ENCODE measurements at places on chromosomes 7 and 10.

DNA sequence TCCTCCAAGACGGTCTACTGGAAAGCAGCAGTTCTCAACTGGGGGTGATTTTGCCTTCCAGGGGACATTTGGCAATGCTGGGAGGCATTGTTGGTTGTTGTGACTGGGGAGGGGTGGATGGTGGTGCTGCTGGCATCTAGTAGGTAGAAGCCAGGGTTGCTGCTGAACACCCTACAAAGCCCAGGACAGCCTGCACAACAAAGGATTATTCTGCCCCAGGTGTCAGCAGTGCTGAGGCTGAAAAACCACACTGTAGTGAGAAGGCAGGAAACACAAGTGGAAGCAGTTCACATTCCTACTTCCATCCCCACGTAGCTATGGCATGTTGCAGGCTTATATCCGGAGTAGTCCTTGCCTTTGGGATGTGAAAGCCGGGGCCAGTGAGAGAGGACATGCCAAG is 86.9 kb downstream of the AOAH start:
- no peak for DNase-seq

- peak; percentile 54 for DNase-seq
These were observed 568 bp upstream of the MEOX2 start for GRCh38 chr7:15686957-15687545.

DNA sequence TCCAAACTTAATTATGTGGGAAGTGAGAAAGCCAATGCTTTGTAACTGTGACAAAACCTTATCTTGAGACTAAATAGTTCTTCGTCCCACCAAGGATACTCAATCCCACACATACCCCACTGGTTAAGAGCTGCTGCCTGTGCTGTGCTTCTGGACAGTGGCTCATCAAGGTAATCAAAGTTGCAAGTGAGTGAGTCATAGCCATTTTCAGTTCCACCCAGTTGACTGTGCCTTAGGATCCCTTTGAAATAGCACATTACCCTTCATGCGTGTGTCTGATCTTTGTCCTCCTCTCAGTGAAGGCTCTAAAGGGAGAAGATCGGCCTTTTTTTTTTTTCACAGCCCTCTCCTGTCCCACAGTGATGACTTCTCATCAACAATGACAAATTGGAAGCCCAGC is 706.0 kb upstream of the AUTS2 start:
- no peak for DNase-seq

DNA sequence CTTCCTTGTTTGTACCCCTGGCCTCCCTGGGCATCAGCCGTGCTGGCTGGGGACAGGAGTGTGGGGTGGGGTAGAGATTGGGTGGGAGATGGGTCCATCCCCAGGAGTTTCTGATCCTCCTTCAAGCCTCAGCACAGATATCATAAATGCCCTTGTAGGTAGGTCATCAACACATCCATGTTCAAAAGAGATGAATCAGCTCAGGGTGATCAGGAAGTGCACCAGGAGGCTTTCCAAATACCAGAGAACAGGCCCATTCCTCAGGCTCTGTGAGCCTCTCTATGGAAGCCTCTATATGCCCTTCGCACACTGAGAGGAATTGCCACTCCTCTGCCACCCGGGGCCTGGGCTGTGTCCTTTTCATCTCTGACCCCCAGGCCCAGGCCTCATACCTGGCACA is 31.9 kb upstream of the ADCYAP1R1 start:
- no peak for DNase-seq

DNA sequence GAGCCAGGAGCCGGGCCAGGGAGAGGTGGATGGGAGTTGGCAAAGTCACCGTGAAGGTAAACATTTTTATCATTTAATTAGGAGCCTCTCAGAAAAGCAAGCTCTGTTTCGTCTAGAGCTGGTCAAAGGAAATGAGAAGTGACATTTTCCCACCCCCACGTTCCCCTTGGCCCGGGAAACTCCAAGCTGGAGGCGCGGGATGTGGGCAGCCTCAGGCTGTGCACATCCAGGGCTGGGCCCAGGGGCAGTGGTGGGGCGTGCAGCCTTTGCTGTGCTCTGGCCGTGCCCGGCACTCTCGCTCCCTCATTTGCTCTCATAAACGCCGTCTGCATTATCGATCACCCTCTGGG is 135.6 kb upstream of the RET start:
- no peak for DNase-seq

DNA sequence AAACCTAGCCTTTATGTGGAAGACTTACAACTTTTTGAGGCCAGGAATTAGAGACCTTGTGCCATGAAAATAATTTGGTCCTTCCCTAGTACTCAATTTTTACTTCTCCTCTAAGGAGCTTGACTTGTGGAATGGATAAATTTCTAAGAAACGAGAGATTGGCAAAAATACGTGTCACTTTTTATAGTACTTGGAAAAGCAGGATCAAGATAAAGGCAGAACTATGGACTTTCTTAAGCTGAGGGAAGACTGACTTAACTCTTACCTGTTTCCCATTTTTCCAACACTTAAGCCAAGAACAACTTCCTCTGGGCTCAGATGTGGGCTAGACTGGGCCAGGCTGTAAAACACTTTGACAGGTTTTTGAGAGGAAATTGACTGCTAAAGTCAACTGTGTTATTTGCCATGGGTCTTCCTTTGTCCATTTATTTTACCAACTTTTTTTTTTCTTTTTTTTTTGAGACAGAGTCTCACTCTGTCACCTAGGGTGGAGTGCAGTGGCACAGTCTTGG is 2.0 kb upstream of the WBP1L start:
- no peak for DNase-seq

DNA sequence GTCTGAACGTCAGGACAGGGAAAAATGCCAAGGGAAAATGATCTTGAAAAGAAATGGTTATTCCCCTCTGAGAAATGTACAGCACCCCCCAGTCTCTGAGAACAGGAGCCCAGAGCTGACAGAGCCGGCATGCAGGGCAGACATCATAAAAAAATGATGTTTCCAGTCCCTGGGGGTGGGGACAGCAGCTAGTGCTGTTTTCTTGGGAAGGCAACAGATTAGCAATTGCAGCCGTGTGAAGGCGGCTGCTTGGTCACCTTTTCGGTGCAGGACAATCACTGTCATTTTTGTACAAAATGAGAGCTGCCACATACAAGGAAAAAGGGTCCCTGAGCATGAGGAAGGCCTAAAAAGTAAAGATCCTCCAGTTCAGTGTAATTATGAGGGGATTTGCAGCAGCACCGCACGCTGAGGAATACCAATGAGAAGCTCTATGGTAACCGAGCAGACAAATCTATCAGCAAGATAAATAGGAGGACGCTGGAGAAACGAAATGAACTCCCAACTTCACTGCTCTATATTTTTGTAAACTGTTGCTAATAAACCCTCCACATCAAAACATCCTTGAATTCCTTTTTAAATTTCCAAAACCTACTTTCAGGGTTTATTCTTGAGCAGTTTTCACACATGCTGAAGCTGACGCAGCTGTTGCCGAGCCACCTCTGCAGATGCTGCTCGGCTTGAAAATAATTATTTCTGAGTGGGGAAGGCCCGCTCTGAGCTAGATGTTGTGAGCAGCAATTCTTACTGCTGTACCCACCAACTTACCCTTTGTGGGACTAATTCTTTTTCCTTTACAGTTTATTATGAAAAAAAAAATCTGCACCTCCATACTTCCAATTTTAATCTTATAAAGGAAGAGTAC is 98.2 kb upstream of the NEBL start:
- no peak for DNase-seq

DNA sequence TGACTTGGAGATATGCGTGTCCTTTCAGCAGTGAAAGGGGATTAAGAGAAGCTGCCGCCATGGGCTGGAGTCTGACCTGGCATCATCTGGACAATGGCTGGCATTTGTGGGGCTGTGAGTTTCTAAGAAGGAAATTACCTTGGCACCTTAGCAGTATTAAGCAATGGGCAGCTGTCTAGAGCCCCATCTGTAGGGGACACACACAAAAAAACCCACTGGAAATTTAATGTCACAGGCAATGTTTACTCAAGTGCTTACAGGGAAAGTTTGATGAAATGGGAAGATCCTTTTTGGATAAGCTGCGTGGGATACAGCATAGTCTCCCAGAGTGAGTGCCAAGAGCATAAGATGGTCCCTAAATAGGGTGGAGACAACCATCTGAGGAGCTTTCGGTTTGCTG is 25.0 kb downstream of the ADRA2A start:
- no peak for DNase-seq

DNA sequence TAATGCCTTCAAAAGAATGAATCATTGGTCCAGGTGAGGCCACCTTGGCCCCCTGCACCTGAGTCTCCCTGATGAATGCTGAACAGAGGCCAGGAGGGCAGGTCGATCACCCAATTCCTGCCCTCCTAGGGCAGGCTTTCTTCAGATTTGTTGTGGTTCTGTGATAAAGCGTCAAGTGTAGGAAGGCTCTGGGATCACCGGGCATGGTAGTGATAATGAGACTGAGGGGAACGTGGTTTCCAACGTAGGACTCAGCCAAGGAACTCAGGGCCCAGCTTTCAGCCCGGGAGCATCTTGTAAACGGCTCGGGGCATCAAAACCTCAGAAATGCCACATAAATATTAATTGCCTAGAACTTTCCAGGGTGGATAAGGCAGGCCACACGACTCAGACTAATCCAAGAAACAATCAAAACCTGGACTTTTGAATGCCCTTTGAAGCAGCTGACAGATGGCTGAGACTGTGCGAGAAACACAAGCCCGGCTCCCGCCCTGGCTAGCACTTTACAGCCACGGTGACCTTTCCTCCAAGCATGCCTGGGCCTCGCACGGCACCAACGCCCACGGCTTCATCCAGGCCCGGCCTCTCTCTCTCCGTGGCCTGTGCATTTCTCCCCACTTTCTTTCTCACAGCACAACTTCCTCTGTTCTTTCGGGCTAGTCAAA is 239.3 kb upstream of the GRB10 start:
- DNase-seq: no peak

- no peak for DNase-seq
These were observed 38.8 kb downstream of the VPS41 start for GRCh38 chr7:38870147-38870546.

DNA sequence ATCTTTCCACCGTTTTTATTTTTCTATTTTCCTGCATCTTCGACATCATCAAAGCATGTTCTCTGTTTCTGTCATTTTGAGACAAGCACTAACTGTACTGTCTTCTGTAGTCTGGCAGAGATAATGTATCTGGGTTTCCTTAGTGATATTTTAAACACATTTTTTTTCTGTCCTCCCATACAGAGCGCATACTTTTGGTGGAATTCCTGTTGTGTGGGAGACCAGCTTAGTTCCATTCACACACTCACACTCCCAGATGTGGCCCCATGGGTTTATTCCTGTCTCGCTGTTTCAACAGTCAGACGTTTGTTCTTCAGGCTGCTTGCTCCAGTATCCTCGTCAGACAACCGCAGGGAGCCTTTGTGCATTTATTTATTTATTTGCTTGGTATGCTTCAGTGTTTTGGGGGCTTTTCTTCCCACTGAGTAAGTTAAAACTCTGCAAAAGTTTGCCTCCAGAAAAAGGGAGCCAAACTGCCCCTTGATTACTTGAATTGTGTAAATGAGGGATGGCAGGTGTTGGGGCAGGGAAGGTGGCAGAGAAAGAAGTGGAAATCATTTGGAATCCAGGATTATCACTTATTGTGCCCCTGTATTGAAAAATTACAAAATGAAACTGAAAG is 456.8 kb upstream of the KLF6 start:
- no peak for DNase-seq

GRCh38 chr10:22437620-22438588 is 92.6 kb downstream of the SPAG6 start:
- DNase-seq: no peak

DNA sequence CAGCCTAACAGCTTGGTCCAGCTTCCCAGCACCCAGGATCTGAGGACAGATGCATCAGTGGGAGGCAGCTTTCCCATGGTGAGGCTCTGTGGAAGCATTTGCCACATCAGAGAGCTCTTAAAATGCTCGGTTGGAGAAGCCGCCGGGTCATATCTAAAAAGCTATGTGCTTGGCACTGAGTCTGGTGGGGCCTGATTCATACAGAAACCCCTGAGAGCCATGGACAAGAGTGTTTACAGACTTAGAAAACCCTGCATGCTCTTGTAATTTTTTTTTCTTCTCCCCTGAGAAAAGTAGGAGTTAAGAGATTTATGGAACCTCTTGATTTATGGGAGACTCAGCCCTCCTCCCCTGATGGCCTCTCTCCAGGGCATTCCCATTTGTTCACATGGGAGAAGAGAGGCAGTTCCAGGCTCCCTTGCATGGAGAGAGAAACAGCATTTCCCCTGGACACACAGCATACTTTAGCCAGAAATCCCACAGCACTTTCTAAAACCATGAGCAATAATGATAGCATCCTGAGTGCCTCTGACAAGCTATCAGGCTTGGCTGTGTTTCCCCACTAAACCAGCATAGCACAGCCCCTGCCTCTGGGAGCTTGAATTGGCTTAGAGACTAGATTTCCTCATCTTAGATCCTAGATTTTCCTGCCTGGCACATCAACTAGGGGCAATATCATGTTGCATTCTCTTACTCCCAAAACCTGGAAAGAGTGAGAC is 322.1 kb upstream of the AUTS2 start:
- no peak for DNase-seq

DNA sequence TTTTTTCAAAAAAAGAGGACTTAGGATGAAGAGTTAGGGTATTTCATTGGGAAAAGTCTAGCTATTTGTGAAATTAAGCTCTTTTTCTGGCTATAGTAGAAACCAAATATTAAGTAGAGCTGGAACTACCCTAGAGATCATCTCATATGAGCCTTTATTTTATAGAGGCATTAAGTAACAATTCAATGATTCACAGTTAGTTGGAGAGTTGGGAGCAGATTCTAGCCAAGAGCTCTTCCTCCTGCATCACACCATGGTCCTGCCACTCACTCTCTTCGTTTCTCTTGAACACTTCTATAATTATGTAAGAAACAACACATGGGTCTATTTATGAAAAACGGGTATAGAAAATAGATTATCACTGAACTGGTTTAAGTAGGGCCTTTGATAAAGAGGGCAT is 76.1 kb upstream of the ANK3 start:
- DNase-seq: no peak

- DNase-seq: no peak
These were observed 22.2 kb downstream of the DNAJB12 start for GRCh38 chr10:72332423-72333111.

GRCh38 chr7:5380350-5381070 is 43.1 kb downstream of the TNRC18 start:
- DNase-seq: peak; percentile 14

GRCh38 chr7:84226759-84227158 is 32.2 kb upstream of the SEMA3A start:
- DNase-seq: no peak

DNA sequence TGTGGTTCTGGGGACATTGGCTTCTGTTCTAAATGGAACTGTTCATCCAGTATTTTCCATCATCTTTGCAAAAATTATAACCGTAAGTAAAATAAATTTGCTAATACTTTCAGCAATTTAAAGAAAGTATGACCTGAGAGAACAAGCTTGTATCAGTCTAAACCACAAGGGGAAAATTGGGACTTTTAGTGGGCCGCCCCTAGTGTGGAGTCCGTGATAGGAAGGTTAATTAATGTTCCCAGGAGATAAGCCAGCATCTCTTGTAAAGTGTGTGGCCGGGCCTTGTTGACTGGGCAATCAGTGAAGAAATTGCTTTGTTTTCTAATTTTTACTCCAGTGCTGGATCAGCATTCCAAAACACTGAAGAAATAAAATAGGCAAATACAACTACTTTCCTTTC is 83.0 kb downstream of the ABCB5 start:
- DNase-seq: no peak

Measured in DMS53 (cell line).